ENCODE measurements at places on chromosomes 16 and 17.
A peak's percentile ranks its signal among the peaks of the same experiment; 100 is the strongest.

DNA sequence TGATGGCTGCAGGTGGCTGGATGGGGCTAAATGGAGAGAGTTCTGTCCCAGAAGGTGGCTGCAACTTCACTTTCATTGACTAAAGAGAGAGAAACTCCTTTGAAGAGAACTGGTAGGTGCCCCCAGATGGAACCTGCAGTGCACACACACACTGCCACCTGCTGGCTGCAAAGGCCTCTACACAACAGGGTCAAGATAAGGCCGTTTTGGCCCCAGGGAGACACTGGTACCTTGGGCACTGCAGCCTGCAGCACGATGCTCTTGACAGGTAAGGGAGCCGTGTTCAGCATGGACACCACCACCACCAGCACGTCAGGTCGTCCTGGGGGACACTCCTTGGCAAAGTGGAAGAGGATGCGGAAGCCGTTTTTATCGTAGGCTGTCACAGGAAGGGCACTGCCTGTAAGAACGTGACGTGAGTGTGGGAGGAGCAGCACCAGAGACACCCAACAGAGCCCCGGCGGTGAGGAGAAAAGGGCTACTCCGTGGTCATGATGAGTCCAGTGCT, 22.7 kb downstream of the GGA3 start:
- DNase-seq = peak; percentile 90

- no peak for DNase-seq
Observed at GRCh38 chr16:77496934-77497333, 62.1 kb upstream of the ADAMTS18 start.

DNA sequence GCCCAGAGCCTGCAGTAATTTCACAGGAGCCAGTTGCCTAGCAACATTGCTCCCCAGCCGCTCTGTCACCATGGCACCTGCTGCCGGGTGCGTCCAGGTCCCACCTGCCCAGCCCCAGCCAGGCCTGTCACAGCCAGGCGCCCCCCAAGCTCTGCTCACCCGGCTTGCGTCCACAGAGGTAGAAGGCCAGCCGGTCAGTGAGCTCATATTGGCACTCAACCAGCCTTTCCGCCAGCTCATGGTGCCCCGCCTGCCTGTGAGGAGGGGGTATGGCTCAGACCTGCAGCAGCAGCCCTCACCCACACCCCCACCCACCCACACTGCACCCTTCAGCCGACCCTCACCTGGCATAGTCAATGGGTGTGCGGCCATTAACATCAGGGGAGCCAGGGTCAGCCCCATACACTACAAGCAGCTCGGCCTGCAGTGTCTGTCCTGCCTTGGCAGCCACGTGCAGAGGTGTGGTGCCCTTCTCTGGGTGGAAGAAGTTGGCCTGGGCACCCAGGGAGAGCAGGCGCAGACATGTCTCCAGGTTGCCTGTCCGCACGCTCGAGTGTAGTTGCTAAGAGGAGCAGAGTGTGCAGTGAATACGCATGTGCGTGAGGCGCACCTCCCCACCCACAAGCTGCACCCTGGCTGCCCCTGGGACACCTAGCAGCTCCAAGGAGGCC, 7.7 kb downstream of the GIT1 start:
- no peak for DNase-seq

DNA sequence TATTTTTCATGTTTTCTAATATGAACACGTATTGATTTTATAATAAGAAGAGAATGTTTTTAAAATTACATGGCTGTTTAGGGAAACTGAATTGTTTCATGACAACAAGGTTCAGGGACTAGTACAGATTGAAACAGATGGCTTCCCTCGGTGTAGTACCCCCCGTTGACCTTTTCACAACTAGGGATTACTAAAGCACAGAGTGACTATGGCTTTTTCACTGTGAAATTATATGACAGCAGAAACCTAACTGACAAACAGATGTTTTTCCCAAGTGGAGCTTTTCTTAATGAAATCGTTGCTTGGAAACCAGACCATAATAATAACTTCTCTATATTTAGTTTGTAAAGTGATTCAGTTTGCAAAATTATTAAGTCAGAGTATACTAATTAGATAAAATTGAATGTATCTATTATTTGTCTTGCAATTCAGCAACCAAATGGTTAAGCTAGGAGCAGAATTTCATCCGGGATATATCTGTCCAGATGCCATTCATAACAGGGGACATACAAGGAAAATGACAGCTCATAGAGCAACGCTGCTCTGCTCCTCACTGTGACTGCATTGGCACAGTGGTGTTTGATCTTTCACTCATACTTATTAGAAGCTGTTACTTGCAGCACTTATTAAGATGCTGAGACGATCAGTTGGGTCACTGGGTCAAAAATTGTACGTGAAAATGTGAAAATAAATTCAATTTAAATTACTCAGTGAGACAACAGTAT, 111.7 kb downstream of the TANGO6 start:
- DNase-seq = no peak
